ENCODE measurements at places on chromosomes 6 and 20.

DNA sequence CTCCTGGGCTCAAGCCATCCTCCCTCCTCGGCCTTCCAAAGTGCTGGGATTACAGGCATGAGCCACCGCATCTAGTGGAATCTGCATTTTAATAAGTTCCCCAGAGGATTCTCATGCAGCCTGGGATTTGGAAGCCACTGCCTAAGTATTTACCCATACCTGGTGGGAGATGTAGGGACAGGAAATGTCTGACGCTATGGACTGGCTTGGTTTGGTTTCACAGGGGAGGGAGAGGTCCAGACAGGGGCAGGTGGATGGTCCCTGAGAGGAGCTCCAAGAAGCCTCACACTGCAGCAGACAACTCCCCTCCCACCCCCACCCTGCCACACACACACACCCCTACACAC, 4.4 kb downstream of the VSTM2L start:
- no peak for DNase-seq

GRCh38 chr6:136608991-136609390, 58.8 kb upstream of the MAP7 start:
- no peak for DNase-seq

- DNase-seq, result no peak
These were observed 89.0 kb upstream of the EPB41L1 start for GRCh38 chr20:36065427-36065998.

GRCh38 chr6:20564269-20564668, 30.0 kb downstream of the CDKAL1 start:
- no peak for DNase-seq

DNA sequence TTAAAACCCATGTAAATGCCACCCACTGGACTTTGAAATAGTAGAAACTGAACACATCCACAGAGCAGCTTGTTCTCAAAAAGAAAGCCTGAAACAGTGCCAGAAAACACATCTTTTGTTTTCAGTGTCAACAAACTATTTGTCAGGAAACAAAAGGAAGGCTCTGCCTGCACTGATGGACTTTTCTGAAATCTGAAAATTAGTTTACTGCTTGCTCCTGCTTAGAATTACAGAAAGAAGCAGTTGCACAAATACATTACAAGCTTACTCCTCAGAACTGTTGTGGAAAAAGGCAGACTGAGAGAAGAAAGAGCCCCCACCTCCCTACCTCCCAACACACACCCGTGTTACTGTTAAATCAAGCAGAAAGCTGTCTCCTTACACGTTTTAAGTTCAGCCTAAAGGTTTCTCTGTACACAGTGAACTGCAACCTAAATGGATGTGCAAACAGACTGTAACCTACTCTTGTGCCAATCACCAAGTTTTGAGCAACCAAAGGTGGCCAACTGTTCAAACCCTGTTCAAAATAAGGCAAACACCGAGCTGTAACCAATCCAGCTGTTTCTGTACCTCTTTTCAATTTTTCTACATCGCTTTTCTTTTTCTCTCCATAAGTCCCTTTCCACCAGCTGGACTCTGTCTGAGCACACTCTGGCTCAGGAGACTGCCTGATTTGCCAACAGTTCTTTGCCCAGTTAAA, 43.7 kb downstream of the FRK start:
- no peak for DNase-seq

GRCh38 chr20:24745617-24746350, 203.3 kb upstream of the CST7 start:
- DNase-seq, result no peak

GRCh38 chr20:11195169-11195568, 521.4 kb upstream of the JAG1 start:
- no peak for DNase-seq

DNA sequence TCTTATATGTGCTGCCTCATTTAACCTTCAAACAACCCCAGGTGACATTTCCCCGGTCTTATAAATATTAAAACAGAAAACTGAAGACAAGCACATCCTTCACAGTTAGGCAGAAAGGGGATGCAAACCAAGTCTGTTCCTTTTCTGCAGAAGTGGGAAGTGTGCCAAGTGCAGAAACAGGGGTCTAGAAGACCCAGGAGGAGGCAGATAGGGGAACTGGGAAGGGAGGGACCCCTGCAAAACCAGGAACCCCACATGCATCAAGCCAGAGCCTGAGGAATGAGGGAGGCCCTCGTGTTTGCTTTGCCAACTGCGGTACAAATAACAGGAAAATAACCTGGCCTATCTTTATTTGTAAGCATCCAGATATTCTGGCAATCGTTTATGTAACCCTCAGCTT, 17.0 kb upstream of the CST3 start:
- DNase-seq, result no peak

DNA sequence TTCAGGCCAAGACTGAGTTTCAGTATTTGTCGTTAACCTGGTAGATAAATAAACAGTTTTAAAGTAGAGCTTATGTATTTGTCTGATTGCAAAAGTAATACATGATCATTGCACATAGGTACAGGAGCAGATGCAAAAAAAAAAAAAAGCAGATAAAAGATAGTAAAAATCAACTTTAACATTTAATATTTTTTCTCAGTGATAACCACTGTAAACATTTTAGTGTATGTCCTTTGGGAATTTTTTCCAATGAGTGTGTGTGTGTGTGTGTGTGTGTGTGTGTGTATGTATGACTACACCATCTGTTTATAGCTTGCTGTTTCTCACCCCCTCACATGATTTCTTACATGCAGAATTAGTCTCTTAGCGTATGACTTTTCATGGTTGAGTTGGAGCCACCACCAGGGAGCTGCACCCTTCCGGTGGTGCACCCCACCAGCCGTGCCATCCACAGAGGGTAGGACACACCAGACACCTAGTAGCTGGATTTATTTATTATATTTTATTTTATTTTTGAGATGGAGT, 26.3 kb downstream of the WRNIP1 start:
- peak; percentile 34 for DNase-seq
